ENCODE measurements at places on chromosomes 5 and 9.

GRCh38 chr5:122704247-122705036, 70.4 kb upstream of the SNX2 start:
- no peak for DNase-seq

GRCh38 chr9:112234779-112235178, 59.7 kb upstream of the SUSD1 start:
- DNase-seq: no peak

DNA sequence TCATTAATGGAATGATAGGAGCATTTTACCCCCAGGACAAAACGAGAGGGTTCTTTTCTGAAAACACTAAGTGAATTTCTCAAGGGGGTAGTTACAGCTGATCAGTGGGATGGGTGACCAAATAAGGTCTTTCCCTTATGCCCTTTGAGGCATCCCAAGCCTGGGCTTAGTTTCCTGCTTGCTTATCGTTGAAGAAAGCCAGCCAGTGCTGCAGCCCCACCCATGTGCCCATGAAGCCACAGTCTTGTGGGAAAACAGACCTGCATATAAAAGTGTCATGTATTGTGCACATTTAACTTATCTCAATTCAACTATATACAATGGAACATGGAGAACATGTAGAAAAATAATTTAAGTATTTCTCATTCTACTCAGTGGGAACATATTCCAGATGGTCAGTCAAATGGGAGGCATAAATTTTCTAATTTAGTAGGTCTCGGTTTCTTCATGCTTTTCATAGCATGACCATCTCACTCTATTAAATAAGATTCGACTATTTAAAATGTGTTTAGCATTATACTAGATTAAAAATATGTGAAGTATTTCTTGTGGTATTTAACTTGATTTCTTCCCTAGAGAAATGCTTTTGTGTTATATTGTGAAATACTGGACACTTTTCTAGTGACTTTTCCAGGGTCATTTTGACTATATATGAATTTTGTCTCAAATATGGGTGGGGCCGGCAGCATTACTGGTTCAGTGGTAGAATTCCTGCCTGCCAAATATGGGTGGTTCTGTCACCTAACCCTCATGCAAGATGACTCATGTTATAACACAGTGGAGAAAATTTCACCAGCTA, 189.7 kb upstream of the SGCD start:
- DNase-seq: no peak

DNA sequence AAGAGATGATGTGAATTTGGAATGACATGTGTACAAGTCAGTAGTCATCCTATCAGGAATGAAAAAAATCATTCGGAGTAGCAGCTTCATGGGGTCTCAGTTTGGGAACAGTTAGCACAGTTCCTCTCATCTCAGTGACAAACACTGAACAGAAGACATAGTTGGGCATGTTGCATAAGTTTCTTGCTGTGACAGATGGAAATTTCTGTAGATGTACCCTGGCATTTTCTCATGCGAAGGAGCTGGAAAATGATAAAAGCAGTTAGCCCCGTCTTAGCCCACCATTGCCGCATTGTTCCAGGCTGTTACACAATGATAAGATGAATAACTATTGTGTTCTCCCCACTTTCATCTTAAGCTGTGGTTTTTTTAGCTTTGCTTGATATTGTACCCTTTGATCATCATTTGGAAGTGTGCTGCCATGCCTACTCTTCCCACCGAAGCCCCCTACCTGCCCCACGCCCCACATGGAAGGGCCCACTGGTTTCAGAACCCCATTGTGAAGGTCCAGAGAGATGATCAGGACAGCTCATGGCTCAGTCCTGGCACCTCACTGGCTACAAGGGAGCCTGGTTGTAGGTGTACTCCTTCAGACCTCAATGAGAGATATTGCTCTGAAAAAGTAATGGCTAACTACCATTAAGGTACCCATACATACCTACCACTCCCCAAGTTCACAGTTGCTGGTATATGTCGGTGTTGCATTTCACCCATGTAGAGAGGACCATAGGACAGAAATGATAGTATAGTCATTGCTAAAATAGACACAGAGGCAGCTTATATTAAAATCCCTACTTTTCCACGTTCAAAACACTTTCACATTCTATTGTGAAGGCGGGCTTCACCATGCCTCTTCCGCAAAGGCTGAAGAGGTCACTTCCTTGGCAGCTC, 38.8 kb downstream of the SFXN1 start:
- no peak for DNase-seq

GRCh38 chr9:130665431-130666392, 1.3 kb downstream of the PRDM12 start:
- DNase-seq: no peak

GRCh38 chr9:98545021-98545420, 163.7 kb downstream of the GABBR2 start:
- DNase-seq: no peak

- no peak for DNase-seq
These were observed 232.6 kb downstream of the MAST4 start for GRCh38 chr5:66828548-66829357.

GRCh38 chr5:154479944-154480750, 2.1 kb upstream of the HAND1 start:
- no peak for DNase-seq

DNA sequence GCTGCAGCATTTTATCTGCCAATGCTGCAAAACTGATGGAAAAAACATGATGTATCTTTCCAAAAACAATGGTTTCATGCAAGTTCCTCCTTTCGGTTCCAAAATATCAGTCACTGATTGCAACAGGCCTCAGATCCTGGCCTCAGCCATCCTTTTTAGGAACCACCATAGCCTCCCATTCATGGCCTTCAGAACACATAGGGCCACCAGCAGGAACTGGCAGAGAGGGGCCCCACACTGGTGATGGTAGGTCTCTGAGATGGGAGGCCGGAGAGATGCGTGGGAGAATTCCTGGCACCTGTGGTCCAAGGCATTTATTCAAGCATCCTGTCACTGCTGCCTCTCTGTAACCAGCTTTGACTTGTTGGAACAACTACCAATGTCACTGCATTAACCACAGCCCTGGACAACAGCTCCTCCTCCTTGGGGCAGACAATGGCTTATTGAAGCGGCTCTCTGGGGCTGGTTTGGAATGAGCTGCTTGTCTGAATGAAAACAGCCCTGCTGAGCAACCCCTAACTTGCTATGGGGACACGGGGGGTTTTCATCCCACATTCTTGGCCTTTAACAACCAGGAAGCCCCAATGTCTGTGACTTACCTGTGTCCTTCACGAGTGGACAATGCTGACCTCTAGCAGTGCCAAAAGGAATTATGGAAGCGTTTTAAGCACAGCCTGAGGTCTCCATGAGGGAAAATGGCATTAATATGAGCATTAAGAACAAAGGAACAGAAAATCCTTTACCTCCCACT, 108.1 kb downstream of the LHFPL2 start:
- no peak for DNase-seq

- no peak for DNase-seq
These were observed 223.8 kb upstream of the S1PR3 start for GRCh38 chr9:88767504-88767790.

GRCh38 chr9:16333691-16334090, 536.8 kb downstream of the BNC2 start:
- DNase-seq: no peak

- no peak for DNase-seq
These were observed 11.3 kb downstream of the IL4 start for GRCh38 chr5:132684922-132685720.

DNA sequence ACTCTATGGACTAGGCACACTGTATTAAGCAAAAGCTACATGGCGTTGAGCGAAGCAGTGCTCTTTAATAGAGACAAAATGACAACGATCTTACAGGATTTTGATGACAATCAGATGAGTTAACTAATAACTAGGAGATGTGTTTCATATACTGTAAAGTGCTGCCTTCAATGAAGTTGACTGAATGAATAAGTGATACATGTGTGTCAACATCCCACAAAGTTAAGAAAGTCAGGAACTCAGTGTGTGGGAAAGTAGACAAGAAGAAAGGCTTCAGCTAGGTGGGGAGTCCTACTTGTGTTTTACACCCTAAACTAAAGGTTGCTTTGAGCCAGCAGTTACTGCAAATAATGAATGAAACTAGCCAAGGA, 79.6 kb downstream of the PAPPA start:
- DNase-seq: no peak
